ENCODE measurements at places on chromosomes 12 and 14.

DNA sequence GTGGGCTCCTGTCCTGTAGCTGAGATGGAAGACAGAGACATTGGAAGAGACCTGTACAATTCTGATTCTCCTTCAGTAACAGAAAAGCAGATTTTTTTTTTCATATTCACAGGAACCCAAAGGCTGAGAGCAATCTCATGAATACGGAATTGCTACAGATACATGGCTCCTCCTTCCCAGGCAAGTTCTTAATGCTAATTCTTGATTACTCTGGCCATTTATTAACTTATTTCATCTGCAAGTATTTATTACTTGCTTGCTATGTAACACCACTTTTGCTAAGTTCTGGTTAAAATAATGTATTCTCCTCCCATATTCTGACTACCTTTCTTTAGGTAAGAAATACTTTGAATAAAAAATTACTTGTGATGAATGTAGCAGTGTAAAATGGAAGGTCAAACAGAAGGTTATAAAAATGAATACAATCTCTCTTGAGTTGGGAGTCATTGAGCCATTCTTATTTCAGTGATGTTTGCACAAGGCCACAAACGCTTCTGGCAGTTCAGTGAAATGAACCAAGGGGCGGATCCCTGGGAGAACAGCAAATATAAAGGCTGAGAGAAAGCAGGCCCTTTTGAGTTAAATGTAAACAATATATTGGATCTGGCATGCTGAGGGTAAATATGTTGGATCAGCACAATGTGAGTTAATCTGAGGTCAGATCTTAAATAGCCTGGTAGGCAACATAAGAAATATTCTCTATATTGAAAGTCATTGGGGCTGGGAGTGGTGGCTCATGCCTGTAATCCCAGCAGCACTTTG is 37.6 kb downstream of the MUCL1 start:
- no peak for DNase-seq

GRCh38 chr12:32312049-32312670 is 87.2 kb upstream of the FGD4 start:
- DNase-seq, result no peak

GRCh38 chr12:46617167-46617566 is 208.6 kb downstream of the SLC38A4 start:
- DNase-seq, result peak; percentile 17

DNA sequence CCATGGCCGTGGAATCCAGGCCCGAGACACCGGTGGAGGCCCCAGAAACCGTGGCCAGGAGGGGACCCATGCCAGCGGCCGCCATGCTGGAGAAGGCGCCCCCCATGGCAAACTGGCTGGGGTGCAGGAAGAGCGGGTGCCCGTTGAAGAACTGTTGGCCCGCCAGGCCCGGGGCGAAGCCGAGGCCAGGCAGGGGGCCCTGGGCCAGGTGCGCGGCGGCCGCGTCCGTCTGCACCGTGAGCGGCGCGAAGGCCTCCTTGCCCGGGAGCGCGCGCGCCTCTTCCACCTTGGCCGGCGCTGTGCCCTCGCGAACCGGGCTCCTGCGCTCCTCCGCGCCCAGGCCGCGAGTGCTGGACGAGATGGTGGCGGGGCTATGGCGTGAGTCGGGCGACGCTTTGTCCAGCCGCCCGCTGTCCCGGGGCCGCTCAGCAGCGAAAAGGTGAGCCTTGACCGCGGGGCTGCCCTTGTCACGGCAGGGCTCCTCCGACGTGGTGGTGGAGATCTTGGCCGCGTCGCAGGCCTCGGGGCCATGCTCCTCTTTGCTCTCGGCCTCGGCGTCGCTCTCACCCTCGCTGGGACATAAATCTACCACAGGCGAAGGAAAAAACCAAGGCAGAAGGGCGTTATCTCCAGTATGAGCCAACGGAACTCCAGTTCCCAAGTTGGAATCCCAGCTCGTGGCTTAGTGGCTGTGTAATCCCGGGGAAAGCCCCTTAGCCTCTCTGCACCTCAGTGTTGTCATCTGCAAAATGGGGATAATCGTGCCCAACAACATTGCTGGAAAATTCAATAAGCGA is 9.5 kb downstream of the TBX3 start:
- DNase-seq, result peak; percentile 53

GRCh38 chr12:92721130-92721529 is 18.3 kb downstream of the PLEKHG7 start:
- DNase-seq, result no peak

- DNase-seq, result peak; percentile 64
Measured at GRCh38 chr14:95495538-95496025, 20.9 kb downstream of the SYNE3 start.

GRCh38 chr12:23795494-23795893 is 154.0 kb downstream of the SOX5 start:
- DNase-seq, result no peak

- no peak for DNase-seq
Measured at GRCh38 chr12:28057856-28058615, 85.5 kb upstream of the PTHLH start.

- DNase-seq, result no peak
Measured at GRCh38 chr14:92215579-92215978, 93.8 kb downstream of the CPSF2 start.

DNA sequence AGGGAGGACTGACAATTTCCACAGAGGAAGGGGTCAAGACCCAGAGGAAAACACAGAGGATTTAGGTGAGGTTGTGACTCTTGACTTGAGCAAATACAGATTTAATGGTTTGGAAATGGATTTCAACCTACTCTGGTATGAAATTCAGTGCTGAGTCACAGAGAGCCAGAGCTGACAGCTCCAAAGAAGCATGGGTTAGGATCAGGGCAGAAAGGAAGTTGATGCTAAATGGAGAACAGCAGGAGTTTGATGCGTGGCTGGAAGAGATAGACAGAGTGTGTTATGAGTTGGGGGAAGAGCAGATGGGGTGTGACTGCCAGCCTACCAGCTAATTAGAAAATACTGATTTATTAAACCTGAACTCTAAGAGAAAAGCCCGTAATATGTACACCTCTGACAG is 272.6 kb downstream of the FOXG1 start:
- DNase-seq, result no peak

DNA sequence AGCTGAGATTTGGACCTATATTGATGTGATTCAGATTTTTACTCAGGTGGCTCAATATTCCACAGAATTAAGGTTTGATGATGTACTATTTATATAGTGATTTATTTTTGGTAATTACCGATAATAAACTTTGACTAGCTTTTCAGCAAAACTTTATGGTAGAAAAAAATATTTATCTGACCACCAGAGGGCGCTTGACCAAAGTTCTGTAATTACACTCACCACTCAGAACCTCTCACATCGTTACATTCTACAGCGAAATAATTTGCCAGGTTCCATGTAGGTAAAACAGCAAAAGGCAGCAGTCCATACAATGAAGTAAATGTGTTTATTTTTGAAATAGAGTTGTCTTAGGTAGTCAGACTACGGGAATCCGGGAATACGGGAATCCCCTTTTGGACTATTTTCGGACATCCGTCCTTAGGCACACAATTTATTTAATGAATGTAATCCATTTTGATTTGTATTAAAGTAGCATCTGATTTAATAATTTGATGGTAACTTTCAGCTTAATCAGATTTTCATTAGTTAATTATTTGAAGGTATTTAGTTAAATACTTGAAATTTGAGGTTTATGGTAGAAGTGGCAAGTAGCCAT is 143.0 kb upstream of the DDHD1 start:
- DNase-seq, result no peak

- no peak for DNase-seq
Measured at GRCh38 chr12:23376238-23376637, 573.2 kb downstream of the SOX5 start.

GRCh38 chr14:97377550-97377949 is 580.4 kb downstream of the VRK1 start:
- no peak for DNase-seq

DNA sequence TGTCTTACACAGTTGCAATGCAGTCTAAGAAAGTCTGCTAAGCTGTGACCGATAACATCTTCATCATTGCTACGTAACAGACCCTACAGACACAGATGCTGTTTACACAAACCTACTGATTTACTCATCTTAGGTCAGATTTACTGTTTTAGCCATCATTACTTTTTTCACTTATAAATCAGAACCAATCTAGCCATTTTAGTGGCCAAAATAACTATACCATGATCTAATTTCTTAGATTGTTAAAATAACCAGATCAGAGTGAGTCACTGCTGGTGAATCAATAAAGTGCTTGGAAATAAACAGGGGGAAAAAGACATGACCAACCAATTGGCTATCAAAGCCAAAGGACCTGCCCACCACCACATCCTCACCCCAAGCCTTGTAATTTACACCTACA is 57.0 kb upstream of the FOXN3 start:
- no peak for DNase-seq

DNA sequence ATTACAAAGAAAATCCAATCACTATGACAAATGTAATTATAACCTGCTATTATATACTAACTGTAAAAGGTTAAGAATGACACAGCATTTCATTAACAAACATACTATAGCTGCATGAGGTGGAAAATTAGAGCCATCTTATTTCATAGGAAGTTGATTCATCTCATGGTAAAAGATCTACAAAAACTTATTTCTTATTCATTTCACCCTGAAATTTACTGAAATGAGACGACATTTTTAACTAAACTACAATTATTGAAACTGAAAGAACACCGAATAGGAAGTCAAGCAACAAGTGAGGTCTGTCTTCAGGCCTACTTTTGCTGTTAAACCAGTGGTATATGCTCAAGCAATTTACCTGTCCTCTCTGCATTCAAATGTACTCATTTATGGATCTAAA is 87.2 kb downstream of the CEP83 start:
- DNase-seq, result no peak

DNA sequence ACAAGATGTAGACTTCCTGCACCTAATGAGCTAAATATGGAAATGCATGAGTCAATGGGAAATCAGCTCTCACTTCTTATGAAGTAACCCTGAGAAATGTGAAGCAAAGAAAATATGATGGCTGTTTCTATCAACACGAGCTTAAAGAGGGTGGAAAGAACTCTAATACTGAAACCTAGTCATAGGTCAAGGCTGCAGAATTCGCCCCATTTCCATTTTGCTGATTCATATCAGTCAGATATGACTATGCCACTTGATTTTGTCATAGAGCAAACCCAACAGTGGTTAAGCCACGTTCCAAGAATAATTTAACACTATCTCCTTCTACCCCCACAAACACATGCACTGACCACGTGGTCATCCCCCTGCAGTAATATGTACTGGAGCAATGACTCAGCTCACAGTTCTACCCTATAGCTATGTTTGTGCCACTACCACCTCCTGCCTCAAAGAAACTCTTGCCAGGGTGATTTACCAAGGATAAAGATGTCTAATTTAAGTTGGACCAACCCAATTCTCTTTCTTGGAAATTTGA is 157.5 kb downstream of the TMTC3 start:
- DNase-seq, result no peak

GRCh38 chr14:105067140-105067968 is 2.1 kb upstream of the GPR132 start:
- peak; percentile 12 for DNase-seq

DNA sequence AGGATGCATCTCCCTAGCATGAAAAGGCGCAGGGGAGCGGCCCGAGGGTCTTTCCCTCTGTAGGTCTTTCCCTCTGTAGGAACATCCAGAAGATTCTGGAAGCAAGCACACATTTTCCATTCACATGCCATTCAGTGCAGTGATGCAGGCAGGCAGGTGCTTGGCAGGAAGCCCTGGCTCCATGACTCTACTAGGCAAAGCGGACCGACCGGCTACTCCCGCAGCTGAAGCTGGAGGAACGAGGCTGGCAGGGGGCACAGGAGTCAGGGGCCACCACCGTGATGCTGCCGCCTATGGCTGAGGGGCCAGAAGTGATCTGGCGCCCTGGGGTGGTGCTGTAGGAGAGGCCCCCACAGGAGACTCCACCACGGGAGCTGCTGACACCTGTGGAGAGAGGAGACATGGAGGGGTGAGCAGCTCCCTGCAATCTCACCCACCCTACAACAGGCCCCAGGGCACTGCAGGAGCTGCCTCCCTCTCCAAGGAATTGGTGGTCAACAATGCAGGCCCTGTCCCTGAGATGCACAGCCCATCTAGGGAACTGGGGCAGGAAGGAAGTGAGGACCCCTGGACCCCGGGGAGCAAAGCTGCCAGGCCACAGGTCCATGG is 6.5 kb downstream of the KRT85 start:
- no peak for DNase-seq

DNA sequence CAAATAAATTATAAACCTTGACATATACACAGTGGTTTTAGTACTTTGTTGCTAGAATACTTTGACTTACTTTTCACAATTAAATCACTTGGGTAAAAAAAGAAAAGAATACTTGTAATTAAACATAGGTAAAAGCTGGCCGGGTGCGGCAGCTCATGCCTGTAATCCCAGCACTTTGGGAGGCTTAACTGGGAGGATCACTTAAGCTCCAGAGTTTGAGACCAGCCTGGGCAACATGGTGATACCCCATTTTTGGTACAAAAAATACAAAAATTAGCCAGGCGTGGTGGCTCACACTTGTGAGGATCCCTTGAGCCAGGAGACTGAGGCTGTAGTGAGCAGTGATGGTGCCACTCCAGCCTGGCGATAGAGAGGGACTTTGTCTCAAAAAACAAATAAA is 7.8 kb downstream of the STX2 start:
- no peak for DNase-seq

DNA sequence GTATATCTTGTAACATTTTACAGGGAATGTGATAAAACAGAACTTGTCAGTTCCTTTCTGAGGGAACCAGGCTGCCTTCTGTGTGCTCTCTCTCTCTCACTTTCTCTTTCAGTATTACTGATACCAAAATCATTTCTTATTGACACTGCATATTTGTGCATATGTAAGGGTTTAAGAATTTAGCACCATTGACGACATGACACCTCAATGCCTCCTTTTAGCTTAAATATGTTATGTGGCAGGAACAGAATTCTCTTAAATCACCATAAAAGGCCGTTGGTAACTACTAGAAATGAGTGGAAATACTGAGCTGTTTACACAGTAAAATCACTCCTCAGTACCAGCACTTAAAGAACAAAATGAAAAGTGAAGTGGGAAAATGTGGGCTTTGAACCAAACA is 457.7 kb upstream of the SYT1 start:
- no peak for DNase-seq
